Cerebellar nuclear complex (tissue), 1 donor: ENCODE measurements at places on chromosomes 3 and 15.

DNA sequence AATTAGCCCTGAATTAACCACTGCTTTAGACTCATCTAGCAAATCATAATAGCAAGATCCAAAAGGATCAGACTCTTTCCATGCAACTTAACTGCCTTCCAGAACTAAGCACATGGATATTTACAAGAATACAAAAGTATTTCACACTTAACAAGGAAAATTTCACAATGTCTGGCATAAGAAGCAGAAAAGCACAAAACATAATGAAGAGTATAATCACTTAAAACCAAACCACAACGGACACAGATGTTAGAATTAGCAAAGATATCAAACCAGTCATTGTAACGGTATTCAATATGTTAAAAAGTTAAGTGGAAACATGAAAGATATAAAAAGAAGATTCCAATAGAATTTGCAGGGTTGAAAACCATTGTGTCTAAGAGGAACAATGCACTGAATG lies 51.5 kb upstream of the COL6A6 start:
- no peak for DNase-seq

- DNase-seq = no peak
Measured at GRCh38 chr3:111051354-111051753, 20.3 kb upstream of the NECTIN3 start.

DNA sequence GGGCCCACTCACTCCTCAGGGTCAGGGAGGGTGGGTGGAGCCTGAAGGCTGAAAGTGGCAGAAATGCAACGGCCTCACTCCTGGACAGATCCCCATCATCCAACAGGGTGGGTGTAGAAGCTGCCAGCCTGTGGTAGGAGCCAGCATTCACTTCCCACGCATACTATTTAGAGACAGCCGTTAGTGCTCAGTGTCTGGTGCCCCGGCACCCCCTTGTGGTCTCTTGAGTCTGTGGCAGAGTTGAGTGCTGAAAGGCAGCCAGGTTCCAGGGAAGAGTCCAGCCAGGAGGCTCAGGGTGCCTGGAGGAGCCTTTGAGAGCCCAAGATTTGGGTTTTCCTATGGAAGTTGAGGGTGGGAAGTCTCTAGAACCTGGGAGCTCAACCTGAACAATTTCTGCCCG lies 2.1 kb upstream of the GNAT1 start:
- DNase-seq = no peak

DNA sequence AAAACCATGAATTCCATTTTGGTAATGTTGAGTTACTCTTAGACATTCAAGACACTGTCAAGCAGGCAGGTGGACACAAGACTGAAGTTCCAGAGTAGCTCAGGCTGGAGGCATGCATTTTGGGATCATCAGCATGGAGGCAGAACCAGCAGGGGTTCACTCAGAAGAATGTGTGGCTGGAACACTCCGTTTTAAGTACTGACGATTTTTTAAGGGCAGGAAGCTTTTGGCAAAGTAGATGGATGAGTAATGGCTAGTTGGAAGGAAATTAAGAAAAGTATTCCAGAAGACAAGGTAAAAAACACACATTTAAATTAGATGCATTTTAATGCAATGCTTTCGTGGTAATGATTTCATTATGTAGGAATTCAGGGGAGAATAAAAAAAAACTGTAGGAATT lies 420.4 kb downstream of the ROBO2 start:
- no peak for DNase-seq

DNA sequence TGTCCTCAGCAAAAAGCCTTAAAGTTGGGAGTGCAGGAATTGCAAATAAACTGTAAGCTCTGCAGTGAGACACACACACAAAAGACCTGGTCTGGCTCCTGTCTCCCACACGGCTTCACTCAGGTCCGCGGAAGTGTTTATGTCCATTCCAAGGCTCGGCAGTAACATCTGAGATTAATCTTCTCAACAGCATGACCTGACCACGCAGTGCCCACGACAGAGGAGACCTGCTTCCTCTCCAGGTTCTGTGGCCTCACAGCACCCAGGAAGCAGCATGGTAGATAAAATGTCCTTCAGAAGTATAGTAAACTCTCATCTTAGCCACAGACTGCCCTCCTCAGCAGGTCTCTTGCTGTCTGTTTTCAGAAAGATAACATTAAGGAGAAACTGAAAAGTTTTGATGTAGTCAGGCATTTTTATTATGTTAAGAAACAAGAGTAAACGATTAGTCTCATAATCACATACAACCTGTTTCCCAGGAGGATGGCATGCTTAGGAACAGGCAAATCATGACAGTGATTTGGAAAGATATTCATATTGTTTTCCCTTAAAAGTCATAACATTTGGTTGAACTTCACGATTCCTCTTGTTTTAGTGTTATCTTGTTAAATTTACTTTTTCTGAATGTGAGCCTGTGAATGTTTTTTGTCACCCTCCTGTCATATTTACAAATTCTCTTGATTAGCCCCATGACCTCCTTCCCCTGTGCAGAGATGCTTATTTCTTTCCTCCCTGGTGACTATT lies 34.6 kb downstream of the CD200R1L start:
- no peak for DNase-seq

DNA sequence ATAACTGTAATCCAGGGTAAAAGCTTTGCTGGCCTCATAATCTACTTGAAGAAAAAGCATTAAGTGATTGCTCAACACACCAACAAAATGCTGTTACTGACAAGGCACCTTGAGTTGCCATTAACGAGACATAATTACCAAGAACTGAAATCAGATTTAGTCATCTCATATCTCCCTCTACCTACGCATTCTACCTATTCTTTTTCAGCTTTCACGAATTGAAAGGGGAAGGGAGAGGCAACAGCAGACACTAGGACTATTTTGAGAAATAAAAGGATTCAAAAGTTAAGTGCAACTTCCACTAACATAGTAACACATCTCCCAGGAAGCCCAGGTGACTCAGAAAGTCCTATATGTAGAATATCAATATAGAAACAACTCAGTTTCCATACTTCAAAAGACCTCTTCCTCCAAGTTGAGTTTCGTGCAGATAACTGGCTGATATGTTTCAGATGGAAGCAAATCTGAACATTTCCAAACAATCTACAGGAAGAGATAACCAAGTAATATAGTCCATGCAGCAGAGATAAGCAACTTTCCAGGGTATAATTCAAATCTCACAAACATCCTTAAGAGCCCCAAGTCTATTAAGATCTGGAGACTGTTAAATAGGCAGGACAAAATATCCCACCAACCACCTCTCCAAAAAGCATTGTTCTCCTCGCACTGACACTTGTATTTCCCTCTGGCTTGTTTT lies 1.9 kb downstream of the OSBPL10 start:
- no peak for DNase-seq

GRCh38 chr3:131543714-131544113 lies 40.9 kb upstream of the MRPL3 start:
- no peak for DNase-seq
